ENCODE measurements at places on chromosomes 7 and 10.
A peak's percentile ranks its signal among the peaks of the same experiment; 100 is the strongest.

DNA sequence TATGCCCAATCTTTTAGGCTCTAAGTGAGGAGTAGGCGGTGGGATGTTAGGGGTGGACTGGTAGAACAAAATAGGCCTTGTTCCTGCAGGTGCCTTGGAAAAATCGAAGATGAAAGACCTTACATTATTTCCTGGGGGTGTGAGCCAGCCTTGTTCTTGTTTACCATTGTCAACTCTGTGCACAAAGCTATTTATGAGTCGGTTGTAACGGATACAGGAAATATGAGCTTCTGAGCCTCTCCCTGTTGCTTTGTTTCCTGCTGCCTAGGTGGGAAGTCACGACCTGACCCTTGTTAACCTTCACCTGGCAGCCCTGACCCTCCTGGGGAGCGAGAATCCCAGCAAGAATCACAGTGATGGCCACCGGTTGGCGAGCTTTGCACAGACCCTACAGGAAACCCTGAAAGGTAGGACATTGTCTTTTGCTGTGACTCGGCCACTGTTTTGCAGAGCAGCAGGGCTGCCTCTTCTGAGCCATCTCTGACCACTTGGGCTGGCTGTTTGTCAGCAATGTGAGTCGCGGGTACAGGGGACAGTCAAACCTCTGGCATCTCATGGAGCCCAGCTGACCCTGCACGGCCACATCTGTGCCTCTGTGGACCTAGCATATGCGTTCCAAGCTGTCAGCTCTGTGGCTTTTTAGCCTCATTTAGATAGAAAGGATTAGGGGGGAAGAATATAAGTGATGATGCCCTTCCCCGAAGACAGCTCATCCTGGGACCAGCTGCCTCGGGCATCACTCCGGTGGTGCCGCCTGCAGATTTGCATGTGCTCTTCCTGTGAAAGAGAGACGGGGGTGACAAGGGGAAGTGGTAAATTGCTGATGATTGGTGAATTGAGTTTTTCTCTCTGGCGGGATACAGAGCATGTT lies 102.1 kb upstream of the ANLN start:
- DNase-seq, result no peak

DNA sequence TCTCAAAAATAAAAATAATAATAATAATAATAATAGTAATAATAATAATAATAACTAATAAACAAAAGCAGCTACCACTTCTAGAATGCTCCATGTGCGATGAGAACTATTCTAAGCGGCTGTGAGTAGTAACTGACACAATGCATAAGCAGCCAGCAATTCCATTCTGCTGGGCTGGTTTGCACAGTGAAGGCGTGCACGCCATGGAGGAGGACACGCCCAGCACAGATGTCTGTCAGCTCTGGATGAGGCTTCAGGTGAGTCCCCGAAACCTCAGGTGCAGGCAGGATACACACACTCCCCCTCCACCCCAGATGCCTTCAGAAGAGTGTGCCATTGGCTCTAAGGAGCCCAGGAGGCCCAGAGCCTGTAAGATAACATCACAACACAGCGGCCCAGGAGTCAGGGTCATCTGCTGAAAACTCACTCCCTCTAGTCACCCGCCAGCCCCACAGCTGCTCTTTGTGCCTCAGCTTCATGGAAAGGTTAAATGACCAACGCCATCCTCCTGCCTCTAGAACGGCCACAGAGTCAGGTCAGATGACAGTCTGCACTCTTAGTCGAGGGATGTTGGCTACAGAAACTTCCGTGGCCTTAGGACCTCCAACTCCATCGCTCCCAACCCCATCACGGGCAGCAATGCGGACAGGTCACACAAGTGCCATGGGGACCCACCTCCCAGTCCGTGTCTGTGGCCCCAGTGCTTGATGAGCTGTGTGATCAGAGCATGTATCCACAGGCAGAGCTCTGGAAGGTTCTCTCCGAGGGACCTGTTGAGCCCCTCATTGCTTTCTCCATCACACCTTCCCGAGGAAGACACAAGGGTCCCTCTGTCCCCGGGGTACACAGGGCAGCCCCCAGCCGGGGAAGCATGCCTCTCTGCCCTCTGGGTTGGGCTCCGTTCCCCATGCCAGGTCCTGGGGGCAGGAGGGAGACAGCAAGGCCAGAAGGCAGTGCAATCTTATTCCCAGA lies 103.9 kb downstream of the CTBP2 start:
- no peak for DNase-seq

DNA sequence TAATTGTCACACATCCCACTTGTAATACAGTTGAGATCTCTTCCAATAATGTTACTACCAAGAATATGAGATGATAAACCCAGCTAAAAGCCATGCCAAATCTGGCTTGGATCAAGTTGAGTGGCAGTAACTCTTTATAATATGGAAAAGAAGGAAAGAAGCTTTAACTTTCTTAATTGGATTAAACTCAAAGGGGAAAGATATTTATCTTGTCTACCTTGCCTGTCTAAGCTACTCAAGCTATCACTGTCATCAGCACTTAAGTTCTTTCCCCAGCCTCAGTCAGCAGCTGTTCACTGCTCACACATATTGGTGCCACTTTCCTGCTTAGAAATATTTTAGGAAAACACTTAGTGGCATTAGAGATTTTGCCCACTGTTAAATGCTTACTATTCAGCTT lies 350.7 kb downstream of the IPMK start:
- DNase-seq, result no peak

GRCh38 chr10:50917486-50917885 lies 32.1 kb upstream of the A1CF start:
- no peak for DNase-seq

DNA sequence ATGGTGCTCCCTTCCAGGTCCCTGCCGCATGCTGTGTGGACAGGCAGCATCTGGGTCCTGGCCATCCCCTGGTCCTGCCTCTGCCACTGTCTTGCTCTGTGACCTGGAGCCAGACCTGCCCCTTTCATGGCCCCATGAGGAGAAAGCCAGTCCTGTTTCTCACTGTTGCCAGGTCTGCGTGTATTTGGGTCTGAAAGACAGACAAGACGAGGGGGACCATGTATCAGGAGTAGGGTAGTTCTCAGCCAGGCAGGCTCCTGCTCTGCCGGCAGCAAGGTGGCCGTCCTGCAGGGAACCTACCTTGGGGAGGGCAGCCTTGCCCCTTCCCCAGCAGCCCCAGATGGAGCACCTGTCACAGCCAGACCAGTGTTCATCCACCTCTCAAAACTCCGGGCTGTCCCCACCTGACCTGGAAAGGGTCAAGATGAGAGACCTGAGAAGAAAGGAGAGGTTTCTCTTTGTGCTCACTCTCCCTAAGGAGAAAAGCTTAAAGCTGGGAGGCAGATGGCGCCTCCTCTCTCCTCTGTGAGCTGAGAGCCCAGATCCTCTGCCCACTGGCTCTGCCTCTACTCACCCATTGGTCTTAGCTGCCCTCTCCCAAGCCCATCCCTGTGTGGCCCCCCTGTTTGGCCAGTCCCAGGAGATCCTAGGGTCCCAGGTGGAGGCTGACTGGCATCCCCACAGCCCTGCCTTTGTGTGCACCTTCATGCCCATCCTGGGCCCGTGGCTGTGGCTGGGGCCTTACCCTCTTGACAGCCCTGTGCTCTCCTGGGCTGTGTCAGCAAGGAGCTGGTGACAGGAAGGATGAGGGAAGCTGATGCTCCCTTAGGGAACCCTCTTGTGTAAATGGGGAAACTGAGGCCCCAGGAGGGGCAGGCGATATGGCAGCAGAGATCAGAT lies 116.1 kb upstream of the PCBD1 start:
- DNase-seq, result no peak

DNA sequence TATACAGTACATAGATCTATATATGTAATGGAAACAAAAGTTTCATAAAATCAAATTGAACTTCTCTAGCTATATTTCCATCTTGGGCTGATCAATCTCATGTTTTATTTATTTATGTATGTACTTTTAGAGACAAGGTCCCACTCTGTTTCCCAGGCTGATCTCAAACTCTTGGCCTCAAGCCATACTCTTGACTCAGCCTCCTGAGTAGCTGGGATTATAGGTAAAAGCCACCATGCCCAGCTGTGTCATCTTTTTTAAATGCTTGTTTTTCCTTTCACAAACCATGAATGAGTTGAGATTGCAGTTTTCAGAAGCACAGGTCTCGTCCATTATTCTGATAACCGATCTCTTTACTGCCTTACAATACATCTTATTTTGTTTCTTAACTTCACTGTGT lies 400.9 kb downstream of the KCNMA1 start:
- no peak for DNase-seq

- peak; percentile 68 for DNase-seq
Observed at GRCh38 chr7:30445770-30446169, 32.8 kb downstream of the NOD1 start.

DNA sequence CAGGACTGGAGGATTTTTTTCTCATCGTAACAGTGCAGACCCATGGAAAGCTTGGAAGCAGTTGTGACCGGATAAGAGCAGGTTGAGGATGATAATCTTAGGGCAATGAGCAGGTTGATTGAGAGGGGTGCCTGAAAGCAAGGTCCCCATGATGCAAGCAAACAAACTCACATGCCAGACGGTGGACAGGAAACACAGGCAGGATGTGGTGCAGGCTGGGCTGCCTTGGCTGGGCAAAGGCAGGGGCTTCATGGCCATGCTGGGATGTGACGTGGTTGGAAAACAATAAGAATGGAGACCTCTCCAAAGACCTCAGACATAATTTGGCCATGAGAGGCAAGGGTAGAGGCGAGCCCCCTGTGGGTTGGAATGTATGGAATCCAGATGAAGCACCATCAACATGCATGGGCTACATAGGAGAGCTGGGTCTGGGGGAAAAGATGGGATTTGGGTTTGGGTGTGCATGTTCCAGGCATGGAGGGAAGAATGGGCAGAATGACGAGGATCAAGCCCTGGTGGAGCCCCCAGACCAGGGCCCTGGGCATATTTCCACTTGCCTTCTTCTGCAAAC lies 58.3 kb downstream of the IKZF1 start:
- no peak for DNase-seq

GRCh38 chr10:71492872-71493271 lies 96.2 kb downstream of the CDH23 start:
- DNase-seq, result no peak

GRCh38 chr7:43560742-43561330 lies 22.1 kb upstream of the STK17A start:
- DNase-seq, result no peak

DNA sequence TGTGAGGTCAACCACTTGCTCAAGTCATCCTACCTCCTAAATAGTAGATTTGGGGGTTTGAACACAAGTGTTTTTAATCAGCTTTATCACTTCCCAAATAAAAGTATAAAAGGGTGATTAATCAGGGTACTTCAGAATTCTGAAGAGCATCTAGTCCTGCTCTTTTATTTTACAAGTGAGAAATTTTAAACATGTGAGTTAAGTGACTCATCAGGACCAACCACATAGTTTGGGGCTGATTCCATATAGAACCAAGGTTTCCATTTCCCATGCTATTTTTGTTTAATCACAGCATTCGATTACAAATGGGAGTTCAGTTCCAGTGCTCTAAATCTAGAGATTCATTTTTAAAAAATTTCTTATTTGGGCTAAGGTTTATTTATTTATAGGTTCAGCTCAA lies 113.4 kb downstream of the GPR158 start:
- DNase-seq, result no peak

DNA sequence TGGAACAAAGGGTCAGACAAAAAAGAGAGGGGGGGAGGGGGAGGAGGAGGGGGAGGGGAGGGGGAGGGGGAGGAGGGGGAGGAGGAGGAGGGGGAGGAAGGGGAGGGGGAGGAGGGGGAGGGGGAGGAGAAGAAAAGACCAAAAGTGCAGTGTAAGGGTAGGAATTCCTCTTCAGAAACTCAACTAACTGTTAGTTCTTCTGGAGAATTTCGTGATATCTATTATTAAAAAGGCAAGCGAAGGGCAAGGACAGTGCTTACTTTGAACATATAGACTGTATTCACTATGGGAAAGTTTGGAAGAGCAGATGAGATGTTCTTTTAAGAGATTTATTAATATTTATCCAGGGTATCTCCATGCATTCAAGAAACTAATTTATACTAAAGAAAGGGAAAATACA lies 258.1 kb downstream of the CACNA2D1 start:
- DNase-seq, result no peak

DNA sequence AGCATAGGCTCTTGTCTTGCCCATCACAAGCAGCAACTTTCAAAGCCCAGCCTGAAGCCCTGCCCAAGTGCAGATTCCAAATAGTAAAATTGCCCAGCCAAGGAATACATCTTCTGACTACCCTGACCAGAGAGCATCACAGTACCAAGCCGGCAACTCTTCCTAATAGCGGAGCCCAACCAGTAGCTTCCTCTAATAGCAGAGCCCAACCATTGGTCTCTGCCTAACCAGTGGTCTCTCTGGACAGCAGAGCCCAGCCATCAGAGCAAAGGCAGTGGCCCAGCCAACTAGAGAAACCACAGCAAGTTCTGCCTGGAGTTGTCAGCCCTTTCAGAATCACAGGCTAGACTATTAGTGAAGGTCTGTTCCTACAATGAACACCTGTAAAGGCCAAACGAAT lies 285.6 kb downstream of the HGF start:
- DNase-seq, result no peak

GRCh38 chr10:9289811-9290210 lies 1235.3 kb downstream of the GATA3 start:
- no peak for DNase-seq

DNA sequence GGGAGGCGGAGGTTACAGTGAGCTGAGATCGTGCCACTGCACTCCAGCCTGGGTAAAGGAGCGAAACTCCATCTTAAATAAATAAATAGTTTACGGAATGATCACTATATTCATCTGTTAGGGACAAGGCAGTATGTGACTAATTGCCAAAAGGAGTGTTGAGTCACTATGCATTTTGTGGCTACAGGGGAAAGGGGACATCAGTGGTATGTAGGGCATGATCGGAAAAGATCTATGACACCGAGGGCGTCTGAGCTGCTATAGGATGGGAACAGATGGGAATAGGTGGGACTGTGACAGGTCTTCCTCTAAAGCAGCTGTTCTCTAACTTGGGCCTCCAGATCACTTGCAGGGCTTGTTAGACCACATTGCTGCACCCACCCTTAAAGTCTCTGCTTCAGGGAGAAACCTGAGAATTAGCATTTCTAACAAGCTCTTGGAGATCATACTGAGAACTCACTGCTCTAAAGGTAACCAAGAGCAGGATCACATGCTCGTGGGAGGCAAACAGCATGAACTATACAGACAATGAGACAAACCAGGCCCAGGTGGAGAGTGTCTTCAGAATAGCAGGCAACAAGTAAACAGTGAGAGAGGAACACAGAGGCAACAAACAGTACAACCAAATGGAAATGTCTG lies 65.1 kb upstream of the ITGA8 start:
- no peak for DNase-seq

- DNase-seq, result no peak
Observed at GRCh38 chr7:26989897-26990670, 105.7 kb downstream of the HOXA1 start.

DNA sequence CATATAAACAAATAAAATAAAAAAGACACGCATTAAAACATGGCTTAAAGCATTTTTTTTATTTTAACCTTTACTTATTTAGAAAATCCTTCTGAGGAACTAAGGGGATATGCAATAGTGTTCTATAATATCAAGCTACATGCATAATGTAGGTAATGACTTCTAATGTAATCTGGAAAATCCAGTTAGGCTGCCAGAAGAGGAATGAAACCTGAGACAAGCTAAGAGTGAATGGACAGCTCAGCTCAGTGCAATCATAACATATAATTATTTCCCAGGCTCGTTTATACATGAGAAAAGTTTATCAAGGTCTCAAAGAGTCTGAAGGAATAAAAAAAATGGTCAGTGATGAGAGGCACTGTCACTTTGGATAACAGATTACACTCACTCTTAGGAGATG lies 649.0 kb upstream of the PCDH15 start:
- DNase-seq, result no peak
